Lung (tissue), 17 donors: ENCODE measurements at places on chromosomes 4 and X. TPM values are rescaled to one million over a fixed set of nuclear protein-coding genes. Genes with fewer than 3 reads are reported as not detected.

The CACNA1F gene
- total RNA-seq: 0.43 TPM

The UGT2B10 gene
- not detected for total RNA-seq

The MAGEE2 gene
- 0.18 TPM for total RNA-seq

The SLITRK2 gene
- 1.7 TPM for total RNA-seq

The SPON2 gene
- total RNA-seq: 106 TPM

The TMSB15A gene
- 2.8 TPM for total RNA-seq

The GPRASP2 gene
- total RNA-seq: 23.9 TPM

The HMGN5 gene
- 5.3 TPM for total RNA-seq

The CLCN4 gene
- total RNA-seq: 11.3 TPM

The RTL3 gene
- 0.28 TPM for total RNA-seq

The GPRASP3 gene
- total RNA-seq: 3.4 TPM

GRCh38 chr4:72761368-72762038 lies 192.5 kb upstream of the ADAMTS3 start:
- H3K27ac ChIP-seq: no peak overlapping the region
- no peak overlapping the region for H3K4me3 ChIP-seq
- H3K27me3 ChIP-seq: no peaks in the 10 kb centered on the region
- H3K4me1 ChIP-seq: no peaks in the 10 kb centered on the region
- DNase-seq: no peak
- H3K36me3 ChIP-seq: no peaks in the 10 kb centered on the region

DNA sequence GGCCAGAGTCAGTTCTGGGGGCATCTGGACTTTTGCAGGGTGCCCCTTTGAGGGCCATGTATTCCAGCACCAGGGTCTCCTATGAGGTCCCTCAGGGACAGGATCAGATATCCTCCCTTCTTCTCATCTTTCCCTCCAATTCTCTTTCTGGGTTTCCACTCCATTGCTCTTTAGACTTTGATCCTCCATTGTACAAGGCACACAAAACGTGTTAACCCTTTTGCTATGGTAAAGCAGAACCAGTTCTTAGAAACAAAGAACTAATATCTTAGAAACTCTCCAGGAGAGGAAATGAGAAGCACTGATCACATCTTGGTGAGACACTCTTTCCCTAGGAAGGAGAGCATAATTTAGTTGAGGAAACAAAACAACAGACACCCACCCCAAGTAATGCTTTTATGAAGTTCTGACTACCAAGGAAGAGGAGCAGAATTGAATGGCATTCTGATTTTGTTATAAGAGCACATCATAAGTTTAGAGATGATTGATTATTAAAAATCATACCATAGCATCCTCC lies 200.7 kb upstream of the NPY2R start:
- no peaks in the 10 kb centered on the region for H3K36me3 ChIP-seq
- DNase-seq: no peak
- H3K4me3 ChIP-seq: no peak overlapping the region
- H3K27me3 ChIP-seq: no peaks in the 10 kb centered on the region

- H3K27ac ChIP-seq: no peak overlapping the region
- H3K4me1 ChIP-seq: no peaks in the 10 kb centered on the region
- no peaks in the 10 kb centered on the region for H3K36me3 ChIP-seq
- DNase-seq: peak; percentile 13
Measured at GRCh38 chrX:47502316-47503125, 19.5 kb upstream of the ZNF41 start.

DNA sequence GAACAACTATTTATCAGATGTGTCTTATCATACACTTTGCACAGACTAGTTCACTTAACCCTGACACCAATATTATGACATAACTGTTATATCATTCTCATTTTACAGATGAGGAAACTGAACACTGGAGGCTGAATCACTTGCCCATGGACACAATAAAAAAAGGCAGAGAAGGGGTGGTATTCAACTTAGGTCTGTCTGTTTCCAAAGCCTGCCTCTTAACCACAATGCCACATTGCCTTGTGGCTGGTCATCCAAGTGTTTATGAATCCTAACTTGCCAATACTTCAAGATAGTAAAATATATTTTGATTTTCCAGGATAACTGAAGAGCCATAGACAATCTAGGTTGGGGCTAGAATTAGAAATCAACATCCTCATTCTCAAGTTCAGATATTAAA lies 327.8 kb downstream of the NR3C2 start:
- no peak overlapping the region for H3K27ac ChIP-seq
- no peak overlapping the region for H3K4me3 ChIP-seq

DNA sequence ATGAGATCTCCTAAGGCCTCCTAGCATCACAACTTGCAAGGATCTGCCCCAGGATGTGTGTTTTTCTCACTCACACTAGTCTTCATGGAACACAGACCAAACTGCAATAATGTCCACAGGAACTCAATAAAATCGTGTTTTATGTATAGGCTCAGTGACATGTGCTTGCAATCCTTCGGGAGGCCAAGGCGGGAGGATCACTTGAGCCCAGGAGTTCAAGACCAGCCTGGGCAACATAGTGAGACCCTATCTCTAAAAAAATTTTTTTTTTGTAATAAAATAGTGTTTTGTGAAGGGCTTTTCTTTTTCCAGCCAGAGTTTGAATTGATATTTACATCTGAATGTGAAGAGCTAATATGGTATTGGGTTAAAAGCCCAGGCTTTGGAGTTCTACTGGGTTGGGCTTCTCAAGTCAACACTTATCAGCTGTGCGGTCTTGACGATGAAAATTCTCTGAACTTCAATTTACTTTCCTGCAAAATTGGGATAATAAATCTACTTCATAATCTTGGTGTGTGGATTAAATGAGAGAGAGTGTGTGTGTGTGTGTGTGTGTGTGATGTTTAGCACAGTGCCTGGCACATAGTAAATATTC lies 38.7 kb upstream of the SETD7 start:
- H3K4me1 ChIP-seq: no peaks in the 10 kb centered on the region
- H3K27me3 ChIP-seq: no peaks in the 10 kb centered on the region
- DNase-seq: no peak
- H3K27ac ChIP-seq: no peak overlapping the region
- H3K4me3 ChIP-seq: no peak overlapping the region

DNA sequence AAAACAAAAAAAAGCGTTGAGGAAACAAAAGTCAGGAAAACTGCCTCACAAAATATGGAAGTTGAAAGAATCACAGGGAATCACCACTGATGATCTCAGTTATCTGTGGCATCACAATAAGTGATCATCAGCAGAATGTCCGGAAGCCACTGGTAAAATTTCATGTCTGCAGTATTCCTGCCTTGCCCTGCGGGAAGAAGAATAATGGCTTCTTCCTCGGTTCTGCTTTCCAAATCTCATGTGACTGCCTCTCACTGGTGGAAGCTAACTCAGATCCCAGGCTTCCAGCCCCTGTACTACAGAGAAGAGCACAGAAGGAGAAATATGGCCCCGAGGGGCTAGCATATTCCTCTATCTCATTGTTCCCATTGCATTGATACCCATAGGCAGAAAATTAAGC lies 12.7 kb upstream of the ZNF330 start:
- no peak for DNase-seq
- H3K27ac ChIP-seq: no peak overlapping the region
- H3K4me3 ChIP-seq: no peak overlapping the region
- H3K4me1 ChIP-seq: no peaks in the 10 kb centered on the region

- H3K4me3 ChIP-seq: no peak overlapping the region
- no peaks in the 10 kb centered on the region for H3K27me3 ChIP-seq
- no peak for DNase-seq
- no peaks in the 10 kb centered on the region for H3K36me3 ChIP-seq
Measured at GRCh38 chr4:170827562-170828274, 738.0 kb upstream of the AADAT start.

GRCh38 chr4:110310795-110311194 lies 112.4 kb upstream of the ELOVL6 start:
- no peaks in the 10 kb centered on the region for H3K36me3 ChIP-seq
- H3K4me1 ChIP-seq: no peaks in the 10 kb centered on the region
- no peak overlapping the region for H3K27ac ChIP-seq
